ENCODE measurements at places on chromosomes 1 and 21.

- ATAC-seq: no peak
Observed at GRCh38 chr1:3547055-3548005, 64.0 kb downstream of the MEGF6 start.

- no peak for ATAC-seq
Observed at GRCh38 chr1:228337031-228337564, 69.5 kb downstream of the TRIM11 start.

DNA sequence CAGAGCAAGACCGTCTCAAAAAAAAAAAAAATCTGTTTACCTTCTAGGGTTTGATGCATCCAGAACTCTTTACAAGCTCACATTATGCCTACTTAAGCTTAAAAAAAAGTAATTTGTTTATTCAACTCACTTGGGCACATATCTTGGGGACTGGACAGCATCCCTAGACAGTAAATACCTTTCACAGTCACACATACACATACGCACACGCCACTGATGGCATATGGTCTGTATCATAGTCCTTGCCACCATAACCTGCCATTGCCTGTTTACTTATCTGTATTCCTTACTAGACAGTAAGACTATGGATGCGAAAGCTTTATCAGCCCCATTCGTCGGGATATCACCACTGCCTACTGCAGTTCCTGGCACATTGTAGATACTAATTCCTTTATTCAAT is 446.3 kb upstream of the RGS18 start:
- ATAC-seq: no peak

GRCh38 chr1:149972547-149972946 is 35.9 kb upstream of the MTMR11 start:
- no peak for ATAC-seq

- no peak for ATAC-seq
Observed at GRCh38 chr1:63623952-63624351, 30.7 kb downstream of the PGM1 start.

- ATAC-seq: no peak
Observed at GRCh38 chr21:35234725-35235124, 185.6 kb upstream of the RUNX1 start.

GRCh38 chr1:112579801-112580510 is 39.0 kb downstream of the ST7L start:
- ATAC-seq: no peak

- ATAC-seq: no peak
Observed at GRCh38 chr1:218942431-218942830, 231.2 kb upstream of the LYPLAL1 start.

DNA sequence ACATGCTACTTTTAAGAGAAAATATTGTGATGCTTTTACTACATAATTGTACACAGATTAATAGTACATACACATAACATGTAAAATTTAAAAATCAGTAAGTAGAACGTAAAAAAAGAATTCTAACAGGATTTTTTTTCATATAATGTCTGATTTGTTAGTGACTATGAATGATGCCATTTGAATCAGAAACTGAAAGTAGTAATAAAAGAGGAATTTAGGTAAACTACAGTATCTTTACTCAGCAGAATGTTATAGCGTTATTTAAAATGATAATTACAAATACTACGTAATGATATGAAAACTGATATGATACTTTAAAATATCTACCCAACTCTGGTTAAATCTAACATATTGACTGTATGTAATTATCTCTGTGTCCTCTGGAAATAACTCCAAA is 116.1 kb downstream of the DENND1B start:
- no peak for ATAC-seq

GRCh38 chr1:205240118-205240517 is 12.4 kb downstream of the TMCC2 start:
- ATAC-seq: no peak

DNA sequence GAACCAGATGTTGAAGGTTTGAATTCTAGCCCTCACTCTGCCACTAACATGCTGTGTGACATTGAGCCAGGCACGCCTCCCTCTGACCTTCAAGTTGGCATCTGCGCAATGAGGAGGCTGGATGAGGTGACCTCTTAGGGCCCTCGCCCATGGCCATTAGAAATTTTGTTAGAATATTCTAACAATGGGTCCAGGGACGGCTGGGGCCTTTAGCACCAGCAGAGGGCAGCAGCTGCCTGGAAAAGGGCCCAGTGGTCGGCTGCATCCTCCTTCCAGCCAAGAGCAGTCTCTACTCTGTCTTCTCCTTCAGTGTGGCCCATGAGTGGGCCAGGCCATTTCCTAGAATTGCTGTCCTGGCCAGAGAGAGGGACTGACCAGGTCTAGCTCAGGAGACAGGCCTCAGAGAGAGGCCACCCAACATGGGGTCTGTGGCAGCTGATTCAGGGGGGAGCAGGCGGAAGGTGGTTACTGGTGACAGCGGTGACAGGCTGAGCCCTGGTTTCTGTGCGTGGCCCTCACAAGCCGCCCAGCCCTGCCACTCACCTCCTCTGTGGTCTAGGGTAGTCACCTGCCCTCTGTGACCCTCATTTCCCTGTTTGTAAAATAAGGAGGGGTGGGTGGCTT is 101.3 kb upstream of the ACTL8 start:
- peak; percentile 91 for ATAC-seq

DNA sequence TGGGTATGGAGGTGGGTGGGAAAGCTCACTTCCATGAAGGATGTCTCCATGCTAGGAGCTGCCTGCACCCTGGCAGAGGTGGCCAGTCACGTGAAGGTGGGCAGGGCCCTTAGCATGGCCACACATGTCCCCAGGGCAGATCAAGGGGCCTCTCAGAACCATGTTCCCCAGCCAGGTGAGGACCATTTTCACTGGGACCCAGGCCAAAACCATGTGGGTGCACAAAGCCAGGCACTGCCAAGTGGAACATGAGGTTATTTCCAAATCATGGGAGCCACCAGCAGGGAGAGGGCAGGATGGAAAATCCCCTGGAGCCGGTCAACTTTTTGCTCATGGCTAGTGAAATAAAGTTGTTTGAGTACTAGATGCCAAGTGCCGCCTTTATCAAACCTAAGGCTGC is 9.7 kb downstream of the ZNF692 start:
- no peak for ATAC-seq

GRCh38 chr1:185776522-185776921 is 42.3 kb downstream of the HMCN1 start:
- ATAC-seq: peak; percentile 41

DNA sequence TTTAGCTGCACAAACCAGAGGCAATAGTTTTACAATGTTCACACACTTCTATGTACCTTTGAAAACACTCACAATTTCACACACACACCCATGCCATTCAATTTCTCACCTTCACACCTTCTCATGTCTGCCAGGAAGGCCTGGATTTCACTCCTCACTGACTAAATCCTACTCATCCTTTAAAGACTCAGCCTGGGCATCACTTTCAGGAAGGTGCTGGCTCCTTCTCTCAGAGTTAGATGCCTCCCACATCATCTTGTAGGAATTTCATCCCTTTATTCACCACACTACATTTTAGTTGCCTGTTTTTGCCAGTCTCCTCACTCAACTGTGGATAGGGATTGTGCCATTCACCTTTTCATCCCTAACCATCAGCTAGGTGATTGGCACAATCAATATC is 2.3 kb downstream of the IL20 start:
- ATAC-seq: no peak

DNA sequence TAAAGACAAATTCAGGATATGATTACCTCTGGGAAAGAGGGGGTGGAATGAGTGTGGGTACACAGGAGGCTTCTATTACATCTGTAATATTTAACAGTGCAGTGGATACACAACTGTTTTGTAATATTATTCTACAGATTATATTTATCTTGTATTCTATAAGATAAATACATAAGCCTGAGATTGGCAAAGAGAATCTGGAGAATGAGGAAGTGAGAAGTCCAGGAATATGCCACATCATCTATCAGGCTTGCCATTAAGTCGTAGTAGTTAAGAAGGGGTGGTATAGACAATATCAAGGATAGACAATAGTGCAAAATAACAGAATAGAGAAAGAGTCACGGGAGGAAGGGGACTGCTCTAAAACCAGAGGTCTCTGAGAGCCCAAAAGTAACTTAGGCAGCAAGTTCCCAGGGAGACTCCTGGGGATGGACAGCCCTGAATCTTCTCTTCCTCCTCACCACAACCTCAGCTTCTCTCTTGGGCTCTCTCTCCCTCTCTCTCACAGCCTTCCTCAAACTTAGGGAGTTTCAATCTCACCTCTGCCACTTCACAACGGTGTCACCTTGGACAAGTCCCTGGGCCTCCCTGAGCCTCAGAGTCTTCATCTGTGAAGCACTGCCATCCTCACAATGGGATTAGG is 14.0 kb upstream of the PTAFR start:
- ATAC-seq: no peak

GRCh38 chr21:43020177-43020576 is 45.8 kb downstream of the PKNOX1 start:
- ATAC-seq: no peak

DNA sequence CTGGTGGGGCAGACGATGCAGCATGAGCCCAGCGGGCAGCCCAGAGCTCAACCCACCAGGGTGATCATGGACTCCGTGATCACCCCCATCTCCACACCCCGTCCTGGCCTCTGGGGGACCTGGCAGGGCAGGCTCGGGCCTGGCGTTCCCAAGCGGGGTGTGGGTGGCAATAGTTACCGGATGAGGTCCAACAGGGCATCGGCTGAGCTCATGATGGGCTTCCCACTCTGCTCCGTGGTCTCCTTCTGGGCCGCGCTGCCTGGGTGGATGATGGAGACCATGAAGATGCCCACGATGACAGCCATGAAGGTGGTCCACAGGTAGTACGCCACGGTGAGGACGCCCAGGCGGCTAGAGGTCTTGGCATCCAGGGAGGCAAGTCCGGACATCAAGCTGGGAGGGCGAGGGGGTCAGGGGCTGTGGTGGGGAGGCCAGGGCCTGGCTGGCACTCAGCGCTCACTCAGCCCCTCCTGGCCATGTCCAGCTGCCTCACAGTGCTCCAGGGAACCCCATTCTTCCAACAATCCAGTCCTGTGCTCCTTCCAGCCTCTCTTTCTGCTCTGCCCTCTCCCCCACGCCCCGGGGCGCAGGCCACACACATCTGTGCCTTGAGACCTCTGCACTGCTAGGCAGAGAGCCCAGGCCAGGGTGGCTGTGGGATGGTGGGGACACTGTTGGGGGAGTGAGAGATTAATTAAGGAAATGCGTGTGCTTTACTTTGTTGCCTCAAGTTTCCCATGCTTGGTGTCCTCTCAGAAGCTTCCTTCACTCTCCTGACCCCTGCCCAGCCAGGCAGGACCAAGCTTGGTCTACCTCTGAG is 27.6 kb downstream of the SLC1A7 start:
- ATAC-seq: no peak

DNA sequence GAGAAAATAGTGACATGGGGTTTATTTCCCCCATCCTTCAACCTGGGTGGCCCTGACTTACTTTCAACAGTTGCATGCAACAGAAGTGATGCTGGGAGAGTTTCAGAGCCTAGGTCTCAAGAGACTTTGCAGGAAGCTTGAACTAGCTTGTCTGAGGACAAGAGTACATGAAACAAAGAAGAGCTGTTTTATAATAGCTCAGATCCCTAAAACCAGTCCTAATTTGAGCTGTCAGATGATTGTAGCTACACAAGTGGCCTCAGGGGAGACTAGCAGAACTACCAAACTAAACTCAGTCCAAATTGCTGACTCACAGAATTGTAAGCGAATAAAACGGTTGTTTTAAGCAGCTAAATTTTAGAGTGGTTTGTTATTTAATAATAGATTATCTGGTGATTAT is 17.1 kb downstream of the RC3H1 start:
- ATAC-seq: peak; percentile 62

- ATAC-seq: no peak
Observed at GRCh38 chr1:35171579-35171978, 21.4 kb downstream of the SFPQ start.

DNA sequence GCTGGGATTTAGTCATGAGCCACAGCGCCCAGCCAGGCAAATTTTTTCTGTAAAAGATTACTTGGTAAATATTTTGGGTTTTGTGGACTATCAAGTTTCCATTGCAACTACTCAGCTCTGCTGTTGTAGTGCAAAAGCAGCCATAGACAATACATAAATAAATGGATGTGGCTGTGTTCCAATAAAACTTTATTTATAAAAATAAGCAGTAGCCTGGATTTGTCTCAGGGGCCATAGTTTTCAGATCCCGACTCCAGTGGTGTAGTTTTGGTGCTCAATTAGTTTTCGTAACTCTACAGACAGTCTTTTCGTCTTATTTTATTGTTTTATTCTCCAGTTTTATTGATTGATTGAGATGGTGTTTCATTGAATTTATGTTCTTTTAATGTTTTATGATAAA is 80.1 kb upstream of the IVNS1ABP start:
- ATAC-seq: no peak

DNA sequence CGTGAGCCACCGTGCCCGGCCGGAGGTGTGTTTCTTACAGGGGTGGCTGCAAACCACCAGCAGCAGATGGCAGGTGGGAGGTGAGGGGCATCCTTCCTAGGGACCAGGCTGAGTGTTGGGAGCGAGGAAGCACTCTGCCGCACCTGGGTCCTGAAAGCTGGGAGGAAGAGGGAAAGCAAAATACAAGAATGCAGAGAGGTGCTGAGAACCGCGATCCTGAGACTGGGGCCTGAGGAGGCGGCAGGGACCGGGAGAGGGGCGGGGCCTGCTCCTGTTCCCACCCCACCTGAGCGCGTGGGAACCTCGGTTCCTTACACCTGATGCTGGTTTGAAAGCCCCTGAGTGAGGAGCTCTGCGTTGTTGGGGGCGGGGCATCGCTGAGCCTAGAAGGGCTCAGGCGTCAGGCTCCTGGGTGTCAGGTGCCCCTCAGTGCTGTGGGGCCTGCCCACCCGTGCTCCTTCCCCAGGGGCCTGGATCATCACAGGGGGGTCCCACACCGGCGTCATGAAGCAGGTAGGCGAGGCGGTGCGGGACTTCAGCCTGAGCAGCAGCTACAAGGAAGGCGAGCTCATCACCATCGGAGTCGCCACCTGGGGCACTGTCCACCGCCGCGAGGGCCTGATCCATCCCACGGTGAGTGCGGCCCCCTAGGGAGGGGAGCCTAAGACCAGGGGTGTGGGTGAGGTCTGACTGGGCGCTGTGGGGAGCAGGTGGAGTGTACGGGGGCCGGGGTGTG is 15.5 kb downstream of the TRPM2 start:
- ATAC-seq: peak; percentile 48

DNA sequence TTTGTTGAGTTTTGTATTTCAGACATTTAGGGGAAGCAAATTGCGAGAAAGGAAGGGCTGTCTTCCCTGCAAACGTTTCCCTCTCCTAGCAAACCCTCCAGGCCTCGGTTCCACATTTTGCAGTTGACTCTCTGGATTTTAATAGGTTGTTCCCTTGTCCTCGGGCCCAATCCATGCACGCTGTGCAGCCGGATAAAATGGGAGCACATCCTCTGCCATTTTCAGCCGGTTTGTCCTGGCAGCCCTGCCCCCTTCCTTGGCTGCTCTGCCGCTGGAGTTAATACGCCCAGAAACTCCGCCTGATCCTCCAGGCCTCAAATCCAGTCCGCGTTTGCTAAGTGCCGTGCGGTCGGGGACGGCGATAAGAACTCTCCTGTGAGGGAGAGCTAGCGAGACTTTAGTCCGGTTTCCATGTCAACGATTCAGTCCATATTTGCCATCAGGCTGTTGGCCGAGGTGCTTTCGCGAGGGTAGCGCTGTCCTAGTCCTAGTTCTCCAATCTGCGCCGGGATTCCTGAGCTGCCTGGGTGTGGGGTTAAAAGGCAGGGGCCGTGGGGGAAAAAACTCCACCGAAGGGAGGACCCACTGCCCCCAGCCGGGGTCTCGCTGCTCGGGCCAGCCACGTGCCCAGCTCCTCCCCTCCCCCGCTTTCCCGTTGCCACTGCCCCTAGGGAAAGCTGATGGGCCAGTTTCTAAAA is 2.9 kb upstream of the ARID1A start:
- ATAC-seq: peak; percentile 79
